Suprapubic skin (tissue), 4 donors: ENCODE measurements at places on chromosomes 7 and 10. TPM values are rescaled to one million over a fixed set of nuclear protein-coding genes. Genes with fewer than 3 reads are reported as not detected.

Gene ABCB4
- total RNA-seq = 1.9 TPM

Gene SORCS1
- 5.1 TPM for total RNA-seq

Gene CACNA2D1
- total RNA-seq = 9.5 TPM

Gene C10orf95
- 7.1 TPM for total RNA-seq

Gene RPS24
- total RNA-seq = 3,098 TPM

Gene MCM7
- total RNA-seq = 43.8 TPM

Gene CYP3A7
- 0.49 TPM for total RNA-seq

Gene CDK1
- total RNA-seq = 4.8 TPM

Gene GRM3
- not detected for total RNA-seq

Gene VENTX
- 2.3 TPM for total RNA-seq

Gene COL26A1
- total RNA-seq = not detected

Gene LRRC4
- total RNA-seq = 0.21 TPM

DNA sequence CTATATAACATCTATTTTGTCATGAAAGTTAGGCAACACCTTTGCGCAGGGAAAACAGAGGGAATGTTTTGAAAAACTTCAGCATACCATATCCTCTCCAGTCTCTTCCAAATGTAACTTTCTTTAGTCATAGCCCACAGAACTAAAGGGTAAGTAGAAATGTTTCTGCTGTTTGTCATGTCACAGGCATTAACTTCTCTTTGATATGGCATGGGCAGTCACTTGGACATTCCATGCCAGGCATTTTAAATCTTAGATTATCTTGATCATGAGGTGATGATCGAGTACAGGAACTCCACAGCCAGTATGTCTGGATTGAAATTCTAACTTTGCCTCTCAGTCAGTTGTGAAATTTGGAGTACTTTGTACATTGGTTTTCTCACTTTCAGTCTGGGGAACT is 27.5 kb upstream of the ETV1 start:
- no peak for DNase-seq

DNA sequence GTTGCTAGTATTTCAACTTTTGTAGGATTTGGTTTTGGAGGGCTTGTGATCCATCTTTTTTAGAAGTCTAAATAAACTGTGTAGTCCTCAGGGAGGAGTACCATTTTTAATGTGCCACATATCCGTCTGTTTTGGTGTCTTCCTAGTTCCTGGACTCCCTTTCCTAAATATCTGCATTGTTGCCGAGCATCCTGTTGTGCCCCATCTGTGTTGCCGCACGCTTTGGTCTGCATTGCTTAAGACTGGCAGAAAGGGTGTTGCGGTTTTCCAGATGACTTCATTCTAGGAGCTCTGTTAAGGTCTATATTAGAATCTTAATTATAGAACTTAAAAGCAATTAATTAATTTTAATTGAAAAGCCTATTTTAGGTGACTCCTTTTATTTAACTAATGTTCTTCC is 49.4 kb downstream of the RBM33 start:
- DNase-seq = no peak

- no peak for DNase-seq
Measured at GRCh38 chr7:140033036-140033435, 29.7 kb downstream of the PARP12 start.

GRCh38 chr10:21895932-21896331 is 107.6 kb downstream of the DNAJC1 start:
- no peak for DNase-seq

DNA sequence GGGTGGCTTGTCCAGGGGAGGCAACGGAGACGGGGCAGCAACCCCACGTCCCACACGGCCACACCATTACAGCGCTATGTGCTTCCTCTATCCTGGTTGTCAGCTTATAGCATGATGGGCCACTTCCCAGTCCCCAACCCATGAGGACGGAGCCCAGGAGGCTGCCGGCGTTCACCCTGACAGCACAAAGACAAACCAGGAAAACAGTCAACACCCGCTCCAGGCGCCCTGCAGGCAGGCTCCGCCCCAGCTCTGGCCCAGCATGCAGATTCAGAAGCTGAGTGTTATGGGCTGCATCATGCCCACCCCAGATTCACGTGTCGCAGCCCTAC is 14.8 kb downstream of the WDR86 start:
- DNase-seq = no peak

DNA sequence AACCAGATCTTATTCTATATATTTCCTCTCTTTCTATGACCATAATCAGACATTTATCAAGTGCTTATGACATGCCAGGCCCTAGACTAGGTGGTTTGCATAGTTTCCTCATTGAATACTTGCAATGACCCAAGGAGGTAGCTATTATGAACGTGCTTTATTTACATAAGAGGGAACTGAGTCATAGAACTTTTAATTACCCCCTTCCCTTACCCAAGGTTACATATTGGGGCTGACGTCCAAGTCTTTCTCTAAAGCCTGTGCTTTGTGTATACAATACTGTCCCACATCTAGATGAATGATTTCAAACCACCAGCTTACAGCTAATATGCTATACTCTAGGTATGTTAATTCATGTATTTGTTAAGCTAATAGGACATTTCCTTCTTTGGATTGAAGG is 91.9 kb upstream of the NPY start:
- no peak for DNase-seq

DNA sequence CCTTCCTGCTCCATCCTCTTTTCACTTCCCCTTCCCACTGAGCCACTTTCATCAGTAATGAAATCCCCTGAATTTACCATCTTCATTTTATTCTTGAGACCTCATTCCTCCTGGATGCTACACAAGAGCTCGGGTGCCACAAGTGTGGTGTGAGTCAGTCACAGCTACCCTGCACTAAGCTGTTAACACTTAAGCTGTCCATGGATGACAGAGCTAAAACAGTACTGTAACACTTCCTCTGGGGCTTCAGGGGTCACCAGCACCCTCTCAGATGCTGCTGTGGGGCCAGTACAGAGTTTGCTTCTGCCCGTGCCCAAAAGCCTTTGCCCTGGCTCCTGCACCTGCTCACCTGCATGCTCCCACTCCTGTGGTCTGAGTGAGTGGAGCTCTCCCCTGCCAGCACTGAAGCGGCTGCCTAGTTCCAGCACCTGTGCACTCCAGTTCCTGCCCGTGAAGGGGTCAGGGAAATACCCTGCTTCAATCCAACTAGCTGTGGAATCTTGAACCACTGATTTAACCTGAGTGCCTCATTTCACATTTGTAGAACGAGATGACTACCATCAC is 71.9 kb downstream of the POT1 start:
- no peak for DNase-seq

- DNase-seq = no peak
Measured at GRCh38 chr7:31052487-31052840, 356 bp downstream of the ADCYAP1R1 start.

DNA sequence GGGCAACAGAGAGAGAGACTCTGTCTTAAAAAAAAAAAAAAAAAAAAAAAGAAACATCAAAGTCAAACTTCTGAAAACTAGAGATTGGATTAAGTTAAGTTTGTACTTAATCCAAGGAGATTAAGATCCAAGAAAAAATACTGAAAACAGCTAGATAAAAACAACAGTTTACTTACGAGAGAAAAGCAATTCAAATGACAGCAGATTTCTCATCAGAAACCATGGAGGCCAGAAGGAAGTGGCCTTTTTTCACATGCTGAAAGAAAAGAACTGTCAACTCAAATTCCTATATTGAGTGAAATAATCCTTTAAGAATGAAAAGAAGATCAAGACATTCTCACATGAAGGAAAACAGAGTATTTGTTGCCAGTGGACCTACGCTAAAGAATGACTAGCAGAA is 5.4 kb upstream of the CCDC71L start:
- no peak for DNase-seq

- no peak for DNase-seq
Measured at GRCh38 chr7:76220185-76221057, 18.7 kb downstream of the SRRM3 start.

DNA sequence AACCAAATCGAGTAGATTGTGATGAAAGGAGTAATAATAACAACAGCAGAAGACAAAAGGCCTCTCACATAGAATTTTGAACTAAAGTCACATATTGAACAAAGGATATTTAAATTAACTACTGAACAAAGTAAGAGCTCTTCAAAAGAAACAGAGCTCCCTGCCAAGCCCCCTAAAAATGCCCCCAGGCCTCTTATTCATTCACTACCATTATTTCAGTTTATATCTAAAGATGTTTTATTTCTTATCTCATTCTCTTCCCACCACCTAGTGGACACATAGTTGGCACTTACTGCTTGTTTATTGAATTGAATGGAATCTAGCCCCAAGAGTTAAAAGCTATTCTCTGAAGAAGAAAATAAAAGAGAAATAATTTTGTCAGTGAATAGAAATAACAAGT is 37.4 kb downstream of the VCL start:
- no peak for DNase-seq

DNA sequence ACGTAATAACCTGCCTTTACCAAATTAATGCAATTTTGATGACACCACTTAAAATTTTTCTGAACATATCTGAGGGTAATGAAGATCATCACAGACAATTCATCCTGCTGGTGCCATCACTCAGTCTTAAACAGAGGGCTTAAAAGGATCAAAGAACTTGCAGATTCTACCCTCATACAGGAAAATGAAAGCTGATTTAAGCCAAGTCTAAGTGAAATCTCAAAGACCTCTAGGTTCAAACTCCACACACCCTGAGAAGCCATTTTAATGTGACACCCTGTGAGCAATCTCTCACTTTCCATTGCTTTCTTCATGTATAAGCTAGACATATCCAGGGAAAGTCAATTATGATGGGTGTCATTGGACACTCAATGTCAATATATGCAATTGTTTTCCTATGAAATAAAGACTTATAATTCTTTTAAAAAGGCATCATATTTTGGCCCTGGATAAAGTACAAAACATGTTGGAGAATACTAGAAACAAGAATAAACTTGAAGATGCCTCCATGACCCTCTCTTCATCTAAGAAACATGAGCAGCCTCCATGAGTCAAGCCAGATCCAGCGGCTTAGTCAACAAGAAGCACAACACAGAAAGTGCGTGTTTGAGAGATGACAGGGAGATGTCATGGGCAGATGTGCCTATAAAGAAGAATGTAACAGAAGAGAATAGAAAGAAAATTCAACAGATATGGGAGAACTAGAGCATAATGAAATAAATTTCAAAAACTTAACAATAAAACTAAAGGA is 291.9 kb downstream of the PARD3 start:
- DNase-seq = no peak

- DNase-seq = no peak
Measured at GRCh38 chr7:134886353-134887057, 99.8 kb upstream of the AGBL3 start.

GRCh38 chr7:1899196-1899595 is 229.1 kb downstream of the ELFN1 start:
- DNase-seq = no peak

- DNase-seq = no peak
Measured at GRCh38 chr10:102102421-102102820, 17.7 kb downstream of the LDB1 start.

GRCh38 chr10:15083674-15084501 is 4.7 kb downstream of the ACBD7 start:
- no peak for DNase-seq

GRCh38 chr10:112151524-112152039 is 32.0 kb downstream of the GPAM start:
- DNase-seq = no peak

DNA sequence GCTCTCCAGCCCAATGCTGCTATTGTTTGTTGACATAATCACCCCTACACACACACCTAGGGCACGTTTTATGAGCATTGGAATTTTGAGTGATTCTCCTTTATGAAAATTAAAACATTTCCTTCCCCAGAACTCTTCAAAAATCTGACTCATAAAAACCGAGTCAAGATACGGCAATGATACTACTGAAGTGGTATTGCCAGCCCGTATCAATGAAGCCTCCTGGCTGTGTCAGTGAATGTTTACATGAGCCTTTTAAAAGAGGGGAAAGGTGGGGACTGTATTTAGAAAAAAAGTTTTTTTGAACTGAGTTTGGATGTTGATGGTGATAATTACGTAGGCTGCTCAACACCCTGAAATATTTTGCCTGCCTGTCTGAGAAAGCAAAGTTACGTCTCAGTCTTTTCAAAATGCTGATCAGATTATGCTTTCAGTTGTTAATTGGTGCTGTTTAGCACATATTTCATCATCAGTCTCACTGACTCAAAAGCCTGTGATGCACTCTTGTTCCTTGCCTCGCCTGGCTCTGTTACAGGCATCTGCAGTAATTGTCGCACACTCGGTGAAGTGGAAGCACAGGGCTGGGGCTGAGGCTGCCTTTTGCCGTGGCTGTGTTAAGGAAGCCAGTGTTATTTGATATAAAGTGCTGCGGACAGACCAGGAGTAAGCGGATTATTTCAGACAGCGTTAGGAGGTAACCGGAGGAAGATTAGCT is 157.4 kb upstream of the TCF7L2 start:
- peak; percentile 79 for DNase-seq

DNA sequence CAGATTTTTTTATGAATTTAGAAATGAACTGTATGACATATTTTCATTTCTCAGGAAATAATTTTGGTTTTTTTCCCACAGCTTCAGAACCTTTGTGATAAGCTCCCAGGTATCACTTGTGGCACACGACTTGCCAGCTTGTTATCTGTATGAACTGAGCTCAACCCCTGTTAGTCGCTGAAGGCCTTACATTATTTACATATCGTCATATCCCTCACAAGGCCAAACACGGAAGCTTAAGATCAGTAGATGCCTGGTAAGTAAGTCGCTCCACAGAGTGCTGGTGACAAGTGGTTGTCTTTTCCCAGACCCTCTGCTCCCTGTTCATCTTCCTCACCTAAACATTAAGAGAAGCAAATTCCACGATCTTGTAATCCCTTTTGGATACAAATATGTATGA is 55.2 kb downstream of the RAPGEF5 start:
- DNase-seq = no peak
